ENCODE measurements at places on chromosomes 1 and 21.
A peak's percentile ranks its signal among the peaks of the same experiment; 100 is the strongest.

- DNase-seq = no peak
Measured at GRCh38 chr1:222777463-222777862, 37.4 kb upstream of the DISP1 start.

GRCh38 chr1:214473387-214473786 is 78.0 kb downstream of the PTPN14 start:
- DNase-seq = no peak

GRCh38 chr1:156505679-156506298 is 5.2 kb upstream of the MEF2D start:
- no peak for DNase-seq

DNA sequence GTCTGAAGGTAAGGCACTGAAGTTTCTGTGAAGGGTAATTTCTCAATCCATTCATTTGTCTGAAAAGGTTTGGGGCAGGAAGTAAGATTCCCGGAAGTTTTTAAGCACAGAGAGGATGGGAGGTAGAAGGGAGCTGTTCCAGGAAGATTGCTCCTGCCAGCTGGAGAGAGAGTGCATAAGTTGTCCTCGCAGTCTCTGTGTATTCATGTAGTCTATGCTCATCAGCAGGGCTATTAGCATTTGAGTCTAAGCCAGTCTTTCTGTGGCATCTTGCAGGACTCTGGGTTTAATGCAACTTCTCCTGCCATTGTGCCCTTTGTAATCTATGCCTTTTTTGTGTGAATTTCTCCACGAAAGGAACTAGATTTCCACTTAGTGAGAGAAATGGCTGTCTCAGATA is 140.8 kb upstream of the FGGY start:
- no peak for DNase-seq

DNA sequence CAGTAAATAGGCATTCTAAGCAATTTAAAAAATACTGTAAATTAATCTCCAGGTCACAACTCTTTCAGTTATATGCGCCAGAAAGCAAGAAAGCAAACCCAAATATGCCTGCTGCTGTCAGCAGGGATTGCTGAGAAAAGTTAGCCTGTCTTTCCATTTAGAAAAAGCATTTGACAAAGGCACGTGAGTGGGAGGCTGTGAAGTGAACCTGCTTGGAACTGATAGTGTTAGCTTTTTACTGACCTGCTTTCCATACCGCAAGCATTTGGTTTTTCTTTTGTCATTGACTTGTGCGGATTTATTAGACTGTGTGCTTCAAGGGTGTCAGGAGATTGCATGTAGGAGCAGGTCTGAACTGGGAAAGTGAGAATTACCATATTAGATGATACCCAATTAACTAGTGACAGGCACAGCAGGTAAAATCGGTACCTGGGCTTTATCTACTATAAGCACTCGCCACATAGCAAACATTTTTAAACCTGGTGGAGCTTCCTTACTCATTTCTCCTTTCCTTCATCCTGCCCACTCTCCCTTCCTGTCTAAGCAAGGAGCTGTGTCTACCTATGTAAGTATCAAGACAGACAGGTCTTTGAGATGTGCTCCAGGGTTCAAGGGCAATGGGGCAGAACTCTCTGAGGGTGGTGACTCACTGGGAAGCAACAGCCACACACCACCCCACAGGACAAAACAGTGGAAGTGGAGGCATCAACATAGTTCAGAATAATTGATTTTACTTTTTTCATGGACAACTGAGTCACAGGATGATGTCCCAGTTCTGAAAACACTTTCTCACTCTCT is 323.9 kb downstream of the DISC1 start:
- no peak for DNase-seq

GRCh38 chr1:52159033-52159789 is 17.3 kb downstream of the ZFYVE9 start:
- DNase-seq = no peak

GRCh38 chr1:161185282-161185682 is 8.0 kb upstream of the B4GALT3 start:
- peak; percentile 98 for DNase-seq

GRCh38 chr1:232669981-232670747 is 40.2 kb upstream of the SIPA1L2 start:
- DNase-seq = no peak

DNA sequence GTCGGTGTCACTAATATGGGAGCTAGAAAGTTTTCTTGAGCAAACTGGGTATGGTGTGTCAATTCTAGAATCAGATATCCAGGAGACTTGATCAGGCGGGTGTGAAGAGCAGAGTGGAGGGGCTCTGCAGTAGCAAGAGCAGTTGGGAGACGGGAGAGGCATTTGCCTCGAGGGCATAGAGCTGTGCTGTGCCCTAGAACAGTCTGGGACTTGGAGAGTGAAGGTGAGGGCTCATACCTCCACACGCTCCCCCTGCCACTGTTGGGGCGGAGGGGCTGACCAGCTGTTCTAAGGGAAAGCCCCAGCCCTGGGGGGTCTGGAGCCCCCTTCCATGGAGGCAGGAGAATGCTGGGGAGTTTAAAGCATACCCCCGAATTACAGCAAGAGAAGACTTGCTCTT is 33.8 kb downstream of the SIM2 start:
- DNase-seq = no peak

DNA sequence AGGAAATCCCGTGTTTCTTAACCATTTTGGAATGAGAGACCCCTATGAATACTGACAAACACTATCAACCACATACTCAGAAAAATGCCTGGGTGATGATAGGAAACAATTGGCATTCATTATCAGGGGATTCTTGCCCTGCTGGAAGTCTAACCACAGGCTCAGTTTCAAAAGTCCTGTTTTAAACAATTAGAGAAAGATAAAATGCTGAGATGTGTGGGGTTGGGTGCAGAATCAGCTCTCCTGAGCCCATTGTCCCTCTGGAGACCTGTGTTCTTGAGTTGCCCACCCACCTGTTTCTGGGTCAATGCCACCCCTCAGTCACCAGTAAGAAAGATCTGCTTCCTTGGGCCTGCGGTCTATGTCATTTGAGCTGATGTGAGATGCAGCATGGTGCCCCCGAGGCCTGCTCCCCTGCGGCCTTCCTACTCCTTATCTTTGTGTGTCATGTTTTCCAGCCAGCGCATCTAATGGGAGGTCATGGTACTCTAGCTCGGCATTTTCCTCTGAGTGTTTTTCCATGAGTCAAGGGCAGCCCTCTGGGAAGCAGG is 130.3 kb upstream of the PLXNA2 start:
- no peak for DNase-seq

- peak; percentile 83 for DNase-seq
Measured at GRCh38 chr21:42677339-42678321, 24.2 kb downstream of the PDE9A start.

DNA sequence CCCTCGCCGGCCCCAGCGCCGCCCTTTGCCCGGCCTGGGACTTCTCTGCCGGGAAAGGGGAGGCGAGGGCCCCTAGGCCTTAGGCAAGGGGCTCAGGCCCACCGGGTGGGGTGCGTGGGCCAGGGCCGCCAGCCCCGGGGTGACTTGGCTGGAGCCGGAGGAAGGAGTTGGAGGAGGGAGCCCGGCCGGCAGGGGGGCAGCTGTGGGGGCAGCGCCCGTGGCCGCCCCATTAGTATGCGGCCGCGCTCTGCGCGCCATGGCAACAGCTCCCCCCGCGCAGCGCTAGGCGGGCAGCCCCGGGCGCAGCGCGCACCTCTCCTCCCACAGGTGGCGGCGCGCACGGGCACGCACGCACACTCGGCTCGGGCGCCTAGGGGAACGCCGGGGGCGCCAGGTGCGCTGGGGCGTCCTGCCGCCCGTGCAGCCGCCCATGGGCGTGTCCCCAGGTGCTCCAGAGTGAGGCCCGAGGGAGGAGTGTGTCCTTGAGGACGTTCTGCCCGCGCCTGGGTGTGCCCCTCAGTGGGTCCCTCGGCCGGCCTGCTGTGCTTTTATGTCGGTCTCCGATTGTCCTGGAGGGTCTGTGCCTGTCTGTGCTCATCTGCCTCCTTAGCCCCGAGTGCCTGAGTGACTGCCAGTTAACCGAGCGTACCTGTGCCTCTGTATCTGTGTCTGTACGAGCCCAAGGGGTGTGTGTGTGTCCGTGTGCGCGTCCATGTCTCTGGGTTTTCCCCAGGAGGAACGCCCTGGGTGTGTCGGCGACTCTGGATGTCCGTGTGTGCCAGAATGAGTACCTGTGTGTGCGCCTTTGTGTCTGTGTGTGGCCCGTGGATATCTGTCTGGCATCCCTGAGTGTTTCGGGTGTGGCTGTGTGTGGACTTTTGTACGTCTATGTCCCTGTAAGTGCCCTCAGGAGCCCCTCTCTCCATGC is 38.2 kb upstream of the WASF2 start:
- no peak for DNase-seq

- DNase-seq = no peak
Measured at GRCh38 chr1:154384650-154385489, 20.3 kb upstream of the IL6R start.

GRCh38 chr1:233151861-233152260 is 143.7 kb downstream of the PCNX2 start:
- no peak for DNase-seq
